ENCODE measurements at places on chromosomes 7 and 10.

DNA sequence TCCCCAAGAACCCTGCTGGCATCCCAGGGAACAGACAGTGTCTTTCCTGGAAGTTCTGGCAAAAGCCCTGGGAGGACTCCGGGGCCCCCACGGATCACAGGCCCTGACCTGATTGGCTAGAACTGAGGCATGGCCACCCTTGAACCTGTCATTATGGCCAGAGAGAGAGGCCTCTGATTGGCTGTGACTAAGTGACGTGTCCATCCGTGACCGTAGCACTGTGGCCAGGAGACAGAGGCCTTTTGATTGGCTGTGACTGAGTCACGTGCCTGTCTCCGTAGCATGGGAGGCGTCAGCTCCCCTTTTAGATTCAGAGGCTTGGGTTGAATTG lies 163.8 kb downstream of the RGS10 start:
- H3K4me1 ChIP-seq: peaks cover 34% of the 10 kb centered on the region
- peaks cover 27% of the 10 kb centered on the region for H3K36me3 ChIP-seq
- H3K4me3 ChIP-seq: no peak overlapping the region

DNA sequence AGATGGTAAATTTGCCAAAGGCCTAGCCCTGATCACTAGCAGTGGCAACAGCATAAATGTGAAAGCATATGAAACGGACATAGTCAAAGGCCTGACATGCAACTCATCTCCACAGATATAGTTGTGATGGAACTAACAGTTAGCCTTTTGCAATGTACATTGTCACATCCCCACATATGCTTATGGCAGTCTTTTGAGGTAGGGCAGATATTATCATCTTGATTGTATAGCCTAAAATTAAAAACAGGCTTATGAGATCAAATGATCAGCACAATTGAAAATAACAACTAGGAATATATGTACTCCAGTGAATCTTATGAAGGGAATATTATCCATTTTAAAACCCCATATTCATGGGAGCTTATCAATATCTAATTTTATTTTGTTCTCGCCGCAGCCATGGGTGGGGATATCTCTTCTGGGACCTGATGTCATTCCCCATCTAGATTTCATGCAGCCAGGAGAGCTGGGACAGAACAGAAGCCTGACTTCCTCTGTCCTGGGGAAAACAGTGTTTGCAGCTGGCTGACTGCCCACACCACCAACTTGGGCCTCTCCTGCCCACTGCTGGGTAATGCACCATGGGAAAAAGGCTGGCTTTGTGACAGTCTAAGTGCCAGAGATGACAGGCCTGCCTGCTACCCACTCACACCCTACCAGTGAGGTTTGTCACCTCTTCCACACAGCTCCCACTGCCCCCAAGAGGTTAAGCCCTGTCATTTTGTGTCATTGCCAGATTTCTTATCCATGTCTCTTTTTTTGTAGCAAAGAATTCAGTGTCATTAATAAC lies 180.2 kb upstream of the FZD1 start:
- no peak overlapping the region for H3K4me3 ChIP-seq
- peaks cover 19% of the 10 kb centered on the region for H3K4me1 ChIP-seq
- no peak for DNase-seq
- H3K36me3 ChIP-seq: peaks cover 14% of the 10 kb centered on the region

GRCh38 chr10:77801474-77802161 lies 124.9 kb downstream of the DLG5 start:
- H3K27ac ChIP-seq: no peak overlapping the region
- H3K27me3 ChIP-seq: no peaks in the 10 kb centered on the region
- DNase-seq: no peak
- no peak overlapping the region for H3K4me3 ChIP-seq
- H3K36me3 ChIP-seq: no peaks in the 10 kb centered on the region

GRCh38 chr7:16785321-16785720 lies 19.5 kb downstream of the AGR2 start:
- H3K4me1 ChIP-seq: no peaks in the 10 kb centered on the region
- peaks cover 15% of the 10 kb centered on the region for H3K36me3 ChIP-seq
- H3K27me3 ChIP-seq: no peaks in the 10 kb centered on the region
- H3K27ac ChIP-seq: no peak overlapping the region

GRCh38 chr10:51698473-51699063 lies 827 bp downstream of the CSTF2T start:
- H3K4me1 ChIP-seq: peaks cover 18% of the 10 kb centered on the region
- no peaks in the 10 kb centered on the region for H3K27me3 ChIP-seq
- peak overlapping the region; percentile 99 for H3K4me3 ChIP-seq
- no peak for DNase-seq
- H3K27ac ChIP-seq: peak overlapping the region; percentile 100

- no peaks in the 10 kb centered on the region for H3K36me3 ChIP-seq
- no peak for DNase-seq
- peaks cover 3% of the 10 kb centered on the region for H3K4me1 ChIP-seq
Measured at GRCh38 chr10:86079088-86079487, 287.5 kb downstream of the GRID1 start.

- no peaks in the 10 kb centered on the region for H3K27me3 ChIP-seq
- peaks cover 8% of the 10 kb centered on the region for H3K4me1 ChIP-seq
- no peak for DNase-seq
- H3K4me3 ChIP-seq: no peak overlapping the region
- H3K27ac ChIP-seq: no peak overlapping the region
Measured at GRCh38 chr7:128014811-128015210, 16.4 kb downstream of the LRRC4 start.

DNA sequence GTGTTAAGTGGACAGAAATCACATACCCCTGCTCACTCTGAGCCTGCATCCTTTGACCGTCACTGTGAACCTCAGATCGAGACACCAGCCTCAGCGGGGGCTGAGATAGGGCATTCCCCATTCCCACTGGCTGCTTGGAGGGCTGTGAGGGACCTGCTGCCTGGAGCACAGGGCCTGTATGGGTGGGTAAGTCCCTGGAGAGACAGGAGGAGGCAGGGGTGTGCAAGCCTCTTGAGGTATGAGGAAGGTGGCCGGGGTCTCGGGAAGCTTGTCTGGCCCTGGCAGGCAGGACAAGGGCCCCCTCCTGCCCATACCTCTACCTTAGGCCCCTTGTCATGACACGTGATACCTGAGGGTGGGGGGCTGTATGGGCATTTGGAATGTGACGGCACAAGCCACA lies 187.4 kb downstream of the MGMT start:
- H3K27ac ChIP-seq: no peak overlapping the region
- no peak overlapping the region for H3K4me3 ChIP-seq
- DNase-seq: no peak
- no peaks in the 10 kb centered on the region for H3K4me1 ChIP-seq
- H3K27me3 ChIP-seq: no peaks in the 10 kb centered on the region

GRCh38 chr10:84634636-84635035 lies 306.2 kb downstream of the CCSER2 start:
- no peak for DNase-seq
- no peaks in the 10 kb centered on the region for H3K27me3 ChIP-seq
- no peaks in the 10 kb centered on the region for H3K4me1 ChIP-seq
- no peaks in the 10 kb centered on the region for H3K36me3 ChIP-seq
- H3K4me3 ChIP-seq: no peak overlapping the region

GRCh38 chr7:148340438-148341280 lies 249.9 kb upstream of the C7orf33 start:
- peaks cover 21% of the 10 kb centered on the region for H3K4me1 ChIP-seq
- H3K36me3 ChIP-seq: peaks cover 4% of the 10 kb centered on the region
- no peak for DNase-seq
- H3K27ac ChIP-seq: no peak overlapping the region

DNA sequence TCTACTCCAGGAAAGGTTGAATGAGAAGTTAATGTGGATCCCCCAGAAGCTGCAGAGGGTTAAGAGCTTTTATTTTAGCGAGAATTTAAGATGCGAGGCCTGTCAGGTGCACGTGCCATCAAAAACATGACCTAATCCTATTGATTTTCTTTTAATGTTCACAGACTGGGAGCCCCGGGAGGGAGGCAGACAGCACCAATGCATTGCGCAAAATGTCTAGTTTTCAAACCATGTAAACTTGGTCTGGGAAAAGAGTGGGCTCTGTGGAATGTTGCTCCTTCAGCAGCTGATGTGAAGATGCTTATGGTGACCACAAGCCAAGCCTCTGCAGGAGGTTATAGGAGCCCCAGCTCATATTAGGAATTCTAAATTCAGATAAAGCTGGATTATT lies 172.0 kb upstream of the ITGB1 start:
- no peak for DNase-seq
- H3K4me1 ChIP-seq: peaks cover 39% of the 10 kb centered on the region
- no peaks in the 10 kb centered on the region for H3K27me3 ChIP-seq
- H3K4me3 ChIP-seq: no peak overlapping the region

DNA sequence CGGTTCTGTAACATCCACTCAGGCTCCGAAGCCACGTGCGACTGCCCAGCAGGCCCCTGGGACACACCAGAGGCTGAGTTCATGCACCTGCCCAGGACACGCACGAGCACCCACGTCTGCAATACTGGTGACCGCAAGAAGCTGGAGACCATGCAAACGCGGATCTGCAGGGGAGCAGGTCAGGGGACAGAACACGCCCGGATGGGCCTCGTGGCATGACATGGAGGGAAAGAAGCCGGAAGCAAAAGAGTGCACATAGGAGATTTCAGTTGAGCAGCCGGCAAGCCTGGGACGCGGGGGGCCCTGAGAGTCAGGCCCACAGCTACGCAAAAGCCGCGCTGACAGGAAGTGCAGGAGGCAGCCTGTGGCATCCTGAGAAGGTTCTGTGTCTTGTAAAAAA lies 73.7 kb downstream of the FOXL3 start:
- peak overlapping the region; percentile 1 for H3K4me3 ChIP-seq
- H3K4me1 ChIP-seq: peaks cover 28% of the 10 kb centered on the region
- no peak for DNase-seq
- H3K27ac ChIP-seq: no peak overlapping the region
- H3K27me3 ChIP-seq: peaks cover 45% of the 10 kb centered on the region

- H3K27ac ChIP-seq: no peak overlapping the region
- H3K4me3 ChIP-seq: no peak overlapping the region
- H3K27me3 ChIP-seq: no peaks in the 10 kb centered on the region
- no peaks in the 10 kb centered on the region for H3K36me3 ChIP-seq
Measured at GRCh38 chr10:126101325-126101724, 205.0 kb downstream of the FANK1 start.

DNA sequence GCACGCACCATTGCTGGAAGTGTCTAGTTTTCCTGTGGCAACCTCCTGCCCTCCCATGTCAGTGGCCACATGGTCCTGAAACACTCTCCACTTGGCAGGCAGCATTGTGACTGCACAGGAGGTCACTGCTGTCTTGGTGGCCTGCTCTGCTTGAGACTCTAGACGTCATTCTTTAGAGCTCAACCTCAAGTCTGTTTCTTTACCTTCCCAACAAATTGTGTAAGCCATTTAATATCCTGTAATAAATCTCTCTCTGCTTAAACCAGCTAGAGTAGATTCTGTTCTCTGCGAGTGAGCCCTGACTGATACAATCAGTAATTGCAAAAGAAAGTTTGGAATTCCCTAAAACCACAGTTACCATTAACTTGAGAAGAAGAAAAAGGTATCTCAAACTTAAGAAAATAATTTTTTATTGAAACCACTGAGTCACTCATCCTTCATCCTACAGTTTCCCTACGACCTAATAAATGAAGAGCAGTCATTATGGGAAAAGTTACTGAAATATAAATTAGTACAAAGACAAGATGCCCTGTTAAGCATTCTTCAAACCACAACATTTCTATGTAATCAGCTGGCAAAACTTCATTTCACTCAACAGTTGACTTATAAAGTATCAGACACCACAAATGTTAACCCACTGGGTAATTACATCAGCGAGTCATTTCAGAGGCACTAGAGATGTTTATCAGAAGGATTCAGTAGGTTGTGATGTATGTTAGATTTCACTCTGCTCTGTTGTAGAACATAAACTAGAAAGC lies 18.0 kb downstream of the SLC25A13 start:
- DNase-seq: no peak
- H3K4me1 ChIP-seq: peaks cover 37% of the 10 kb centered on the region
- H3K27ac ChIP-seq: no peak overlapping the region
- H3K4me3 ChIP-seq: no peak overlapping the region
- H3K36me3 ChIP-seq: peaks cover 9% of the 10 kb centered on the region
